ENCODE measurements at places on chromosomes 12 and 14.

GRCh38 chr14:58668848-58669480 is 31.2 kb downstream of the DACT1 start:
- DNase-seq = no peak

DNA sequence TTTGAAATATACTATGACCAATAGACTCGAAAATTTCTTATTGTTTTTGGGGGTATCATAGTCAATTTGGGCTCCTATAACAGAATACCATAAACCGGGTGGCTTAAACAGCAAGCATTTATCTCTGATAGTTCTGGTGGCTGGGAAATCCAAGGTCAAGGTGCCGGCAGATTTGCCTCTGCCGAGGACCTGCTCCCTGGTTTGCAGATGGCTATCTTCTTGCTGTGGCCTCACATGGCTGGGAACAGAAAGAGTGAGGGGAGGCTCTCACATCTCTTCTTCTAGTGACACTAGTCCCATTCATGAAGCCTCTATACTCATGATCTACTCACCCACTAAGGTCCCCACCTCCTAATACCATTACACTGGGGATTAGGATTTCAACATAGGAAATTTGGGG is 70.7 kb downstream of the BORCS5 start:
- DNase-seq = no peak

DNA sequence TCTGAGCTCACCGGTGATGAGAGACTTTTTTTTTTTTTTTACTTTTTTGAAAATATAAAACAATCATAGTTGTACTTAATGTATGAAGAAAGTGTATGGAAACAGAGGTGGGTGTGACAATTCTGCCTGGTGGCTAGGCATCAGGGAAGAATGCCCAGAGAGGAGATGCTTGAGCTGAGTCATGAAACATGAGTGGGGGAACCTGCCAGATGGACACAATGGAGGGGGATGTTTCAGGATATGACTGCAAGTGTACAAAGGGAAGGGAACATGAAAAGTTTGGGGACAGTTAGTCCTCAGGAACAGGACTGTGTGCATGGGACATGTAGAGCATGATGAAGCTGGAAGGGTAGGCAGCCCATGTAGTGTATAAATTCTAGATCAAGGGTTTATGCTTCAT is 274.2 kb upstream of the E2F7 start:
- no peak for DNase-seq

DNA sequence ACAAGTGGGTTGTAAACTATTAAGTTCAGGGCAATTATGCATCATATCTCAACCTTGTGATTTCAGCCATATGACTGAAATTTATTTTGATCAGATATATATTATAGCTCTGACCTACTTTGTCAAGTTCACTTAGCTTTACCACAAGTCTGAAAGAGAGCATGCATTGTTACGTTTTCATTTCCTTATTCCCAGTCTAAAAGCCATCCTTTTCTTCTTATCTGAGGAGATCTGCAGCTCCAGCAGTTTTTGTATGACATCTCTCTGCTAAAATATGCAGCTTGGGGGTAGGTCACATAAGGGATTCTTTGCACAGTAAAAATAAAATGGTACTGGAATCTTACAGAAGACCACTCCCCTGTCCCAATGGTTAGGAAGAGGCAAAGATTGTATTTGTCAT is 1682.8 kb upstream of the FLRT2 start:
- no peak for DNase-seq

DNA sequence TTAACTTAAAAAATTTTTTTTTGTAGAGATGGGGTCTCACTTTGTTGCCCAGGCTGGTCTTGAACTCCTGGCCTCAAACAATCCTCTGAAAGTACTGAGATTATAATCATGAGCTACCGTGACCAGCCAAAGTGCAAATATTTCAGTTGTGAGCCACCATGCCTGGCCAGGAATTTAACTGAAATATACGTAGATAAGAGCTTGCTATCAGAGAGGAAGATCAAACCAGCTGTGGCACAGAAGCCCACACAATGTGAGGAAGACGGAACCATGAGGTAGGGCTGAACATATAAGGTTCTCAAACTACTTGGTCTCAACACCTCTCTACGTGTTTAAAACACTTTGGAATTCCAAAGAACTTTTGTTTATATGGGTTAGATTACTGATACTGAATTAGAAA is 29.1 kb downstream of the ATG14 start:
- no peak for DNase-seq

DNA sequence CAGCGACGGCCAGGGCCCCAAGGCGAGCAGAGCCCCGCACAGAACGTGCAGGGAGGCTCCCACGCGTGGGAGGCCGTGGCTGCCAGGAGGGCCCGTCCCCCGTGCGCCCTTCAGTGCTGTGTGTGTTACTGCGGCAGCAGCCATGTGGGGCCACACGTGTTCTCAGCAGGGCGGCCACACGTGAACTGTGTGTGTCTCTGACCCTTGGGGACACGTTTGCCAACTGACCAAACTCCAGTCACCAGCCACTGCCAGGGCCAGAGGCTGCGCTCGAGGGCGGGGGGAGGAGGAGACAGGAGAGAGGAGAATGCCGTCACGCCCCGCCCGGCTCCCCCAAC is 57.7 kb downstream of the GALNT9 start:
- no peak for DNase-seq

DNA sequence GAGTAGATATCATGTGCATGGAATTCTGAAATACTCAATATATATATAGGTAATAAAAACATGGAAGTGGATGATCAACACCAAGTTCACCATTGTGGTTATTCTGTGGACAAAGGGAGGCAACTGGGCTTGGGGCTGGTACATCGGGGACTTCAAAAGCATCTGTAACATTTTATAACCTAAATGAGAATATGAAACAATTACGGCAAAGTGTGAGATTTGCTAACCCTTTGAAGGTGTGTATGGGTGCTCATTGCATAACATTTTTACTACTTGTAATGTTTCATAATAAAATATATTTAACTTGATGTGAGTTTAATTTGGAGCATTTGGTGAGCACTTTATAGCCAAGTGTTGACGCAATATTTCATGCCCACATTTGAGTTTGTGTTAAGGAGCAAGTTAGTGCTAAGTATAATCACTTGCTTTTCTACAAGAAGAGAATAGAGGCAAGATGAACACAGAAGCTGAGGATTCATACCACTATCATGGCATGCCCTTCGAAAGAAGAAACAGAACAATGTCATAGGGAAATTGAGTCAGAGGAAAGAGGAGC is 109.3 kb downstream of the NTN4 start:
- DNase-seq = no peak

DNA sequence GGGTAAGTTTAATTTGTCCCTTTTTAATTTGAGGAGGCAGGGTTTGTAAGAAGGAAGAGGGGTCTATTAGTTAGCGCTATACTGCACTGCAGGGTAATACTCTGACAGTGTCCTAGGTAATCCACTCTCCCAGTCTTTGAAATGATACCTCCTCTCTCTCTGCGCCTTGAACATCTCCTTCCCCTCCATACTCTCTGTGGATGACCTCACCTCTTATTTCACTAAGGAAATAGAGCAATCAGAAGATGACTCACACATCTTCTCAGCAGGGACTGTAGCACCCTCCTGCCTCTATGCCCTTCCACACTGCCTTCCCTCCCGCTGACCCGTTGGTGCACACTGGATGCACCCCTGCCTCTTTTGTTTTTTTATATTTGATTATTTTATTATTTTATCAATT is 94.2 kb downstream of the GRIP1 start:
- DNase-seq = no peak

DNA sequence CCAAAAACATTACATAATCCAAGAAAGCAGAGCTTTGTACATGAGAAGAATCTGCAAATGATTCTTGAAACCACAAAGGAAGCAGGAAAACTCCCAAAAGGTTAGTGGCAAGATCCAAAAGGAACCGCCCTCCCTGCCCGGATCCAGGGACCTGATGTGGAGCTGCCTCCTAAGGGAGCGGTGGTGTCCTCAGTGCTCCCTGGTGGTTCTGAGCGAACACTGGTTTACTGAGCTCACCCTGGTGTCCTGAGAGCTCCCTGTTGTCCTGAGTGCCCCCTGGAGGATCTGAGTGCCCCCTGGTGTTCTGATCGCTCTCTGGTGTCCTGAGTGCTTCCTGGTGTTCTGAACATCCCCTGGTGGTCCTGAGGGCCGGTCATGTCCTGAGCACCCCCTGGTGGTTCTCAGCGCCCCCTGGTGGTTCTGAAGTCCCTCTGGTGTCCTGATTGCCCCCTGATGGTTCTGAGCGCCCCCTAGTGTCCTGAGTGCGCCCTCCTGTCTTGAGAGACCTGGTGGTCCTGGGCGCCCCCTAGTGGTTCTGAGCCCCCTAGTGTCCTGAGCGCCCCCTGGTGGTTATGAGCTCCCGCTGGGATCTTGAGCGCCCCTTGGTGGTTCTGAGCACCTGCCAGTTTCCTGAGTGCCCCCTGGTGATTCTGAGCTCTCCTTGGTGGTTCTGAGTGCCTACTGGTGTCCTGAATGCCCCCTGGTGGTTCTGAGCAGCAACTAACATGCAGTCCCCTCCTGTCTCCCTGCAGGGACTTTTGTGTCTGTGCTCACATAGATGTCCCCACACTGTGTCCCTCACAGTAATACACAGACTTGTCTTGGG is 891.1 kb downstream of the TMEM121 start:
- no peak for DNase-seq

DNA sequence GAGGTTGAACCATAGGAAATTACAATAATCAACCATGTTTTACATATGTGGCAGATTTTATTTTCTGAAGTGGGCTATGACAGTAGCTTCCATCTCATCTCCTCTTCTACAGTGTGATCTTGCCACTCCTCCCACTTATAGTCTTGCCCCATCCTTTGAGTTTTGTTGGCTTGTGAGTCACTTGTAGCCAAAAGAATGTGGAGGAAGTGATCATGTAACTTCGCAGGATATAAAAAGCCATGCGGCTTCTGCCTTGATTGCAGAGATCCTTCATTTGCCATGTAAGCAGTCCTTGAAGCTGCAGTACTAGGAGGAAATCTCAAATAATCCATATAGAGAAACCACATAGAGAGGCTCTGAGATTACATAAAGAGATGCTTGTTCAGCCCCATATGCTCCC is 13.7 kb upstream of the ZNF84 start:
- DNase-seq = no peak

DNA sequence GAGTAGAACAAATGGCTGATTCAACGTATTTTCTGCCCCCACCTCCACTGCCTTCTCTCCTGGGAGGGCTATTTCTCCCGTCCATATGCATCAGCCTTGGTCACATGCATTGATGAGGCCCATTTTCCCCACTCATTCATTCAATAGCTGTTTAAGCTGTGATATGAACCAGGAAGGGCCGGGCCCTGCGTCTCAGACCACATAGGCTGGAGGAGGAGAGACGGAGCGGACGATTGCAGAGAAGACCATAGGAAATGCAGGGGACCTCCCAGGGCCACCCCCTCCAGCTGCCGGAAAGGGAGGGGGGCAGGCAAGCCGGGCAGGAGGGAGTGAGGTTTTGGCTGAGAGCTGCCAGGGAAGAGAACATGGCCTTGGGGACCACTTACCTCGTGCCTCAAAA is 104.4 kb upstream of the TMEM132D start:
- DNase-seq = no peak

GRCh38 chr12:124844411-124845397 is 19.0 kb downstream of the SCARB1 start:
- DNase-seq = no peak

GRCh38 chr14:102511538-102511937 is 2.0 kb upstream of the ANKRD9 start:
- no peak for DNase-seq

DNA sequence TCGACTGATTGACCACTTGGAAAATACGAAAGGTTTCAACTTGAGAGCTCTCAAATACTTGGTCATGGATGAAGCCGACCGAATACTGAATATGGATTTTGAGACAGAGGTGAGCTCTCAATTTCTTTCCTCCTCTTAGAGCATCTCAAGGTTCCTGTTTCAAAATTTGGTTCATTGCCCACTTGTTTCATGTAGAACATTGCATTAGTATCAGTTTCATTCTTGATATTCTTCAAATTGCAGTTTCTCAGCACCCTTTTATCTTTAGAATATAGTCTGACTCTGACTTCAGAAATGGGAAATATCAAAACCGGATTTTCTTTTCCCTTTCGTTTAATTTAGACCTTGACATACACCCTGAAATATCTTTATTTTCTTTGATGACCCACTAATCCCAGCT is 8.8 kb downstream of the DDX47 start:
- no peak for DNase-seq

GRCh38 chr14:21880918-21881317 is 207.3 kb upstream of the OR4E1 start:
- DNase-seq = no peak

GRCh38 chr12:123671876-123672275 is 963 bp downstream of the TCTN2 start:
- DNase-seq = no peak

DNA sequence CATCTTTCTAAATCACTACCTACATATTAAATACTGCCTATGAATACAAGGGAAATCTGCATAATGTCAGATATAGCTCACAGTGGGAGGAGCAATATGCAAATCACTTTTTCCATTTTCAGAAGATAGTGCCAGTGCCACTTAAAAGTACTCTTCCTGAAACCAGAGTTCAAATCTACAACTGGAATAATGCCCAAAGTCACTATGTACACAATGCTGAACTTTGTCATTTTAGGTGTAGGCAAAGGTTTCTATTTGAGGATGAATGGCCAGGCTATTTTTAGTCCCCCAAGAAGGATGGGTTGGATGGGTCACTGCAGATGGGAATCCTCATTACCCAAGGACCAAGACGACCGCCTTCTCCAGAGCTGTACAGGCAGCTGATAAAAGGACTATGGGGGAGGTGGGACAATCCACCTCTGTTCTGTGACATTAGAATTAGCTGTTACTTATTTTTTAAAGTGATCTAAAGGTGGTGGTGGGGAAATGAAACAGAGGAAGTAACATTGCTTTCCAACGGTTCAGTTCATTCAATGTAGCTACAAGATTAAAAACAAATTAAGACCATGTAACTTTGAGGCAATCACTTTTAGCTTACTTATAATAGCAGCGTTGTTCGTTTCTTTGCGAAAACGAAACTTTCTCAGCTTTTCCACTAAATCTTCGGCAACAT is 5.6 kb downstream of the GMFB start:
- no peak for DNase-seq

- no peak for DNase-seq
Measured at GRCh38 chr12:127373559-127373958, 893.4 kb upstream of the TMEM132C start.

- DNase-seq = no peak
Measured at GRCh38 chr12:67433385-67434175, 164.4 kb downstream of the CAND1 start.

DNA sequence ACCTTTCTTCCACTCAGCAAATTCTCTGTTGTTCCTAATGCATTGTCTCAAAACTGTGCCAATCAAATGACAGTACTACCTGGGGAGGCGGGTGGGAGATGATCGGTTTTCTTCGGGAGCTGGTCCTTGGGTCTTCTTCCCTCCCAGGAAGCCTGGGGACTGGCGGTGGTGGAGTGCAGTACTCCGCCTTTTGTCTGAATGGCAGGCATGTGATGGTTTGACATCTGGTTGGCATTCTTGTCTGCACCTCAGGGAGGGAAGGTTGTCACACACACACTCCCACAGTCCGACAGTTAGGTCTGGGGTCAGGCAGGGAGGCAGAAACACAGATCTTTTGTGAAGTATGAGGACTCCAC is 114.8 kb downstream of the SNAPC1 start:
- no peak for DNase-seq
